ENCODE measurements at places on chromosomes 12 and 14.

- DNase-seq: no peak
Observed at GRCh38 chr12:11761869-11762567, 112.5 kb downstream of the ETV6 start.

GRCh38 chr12:41013881-41014642, 174.1 kb upstream of the PDZRN4 start:
- DNase-seq: no peak

DNA sequence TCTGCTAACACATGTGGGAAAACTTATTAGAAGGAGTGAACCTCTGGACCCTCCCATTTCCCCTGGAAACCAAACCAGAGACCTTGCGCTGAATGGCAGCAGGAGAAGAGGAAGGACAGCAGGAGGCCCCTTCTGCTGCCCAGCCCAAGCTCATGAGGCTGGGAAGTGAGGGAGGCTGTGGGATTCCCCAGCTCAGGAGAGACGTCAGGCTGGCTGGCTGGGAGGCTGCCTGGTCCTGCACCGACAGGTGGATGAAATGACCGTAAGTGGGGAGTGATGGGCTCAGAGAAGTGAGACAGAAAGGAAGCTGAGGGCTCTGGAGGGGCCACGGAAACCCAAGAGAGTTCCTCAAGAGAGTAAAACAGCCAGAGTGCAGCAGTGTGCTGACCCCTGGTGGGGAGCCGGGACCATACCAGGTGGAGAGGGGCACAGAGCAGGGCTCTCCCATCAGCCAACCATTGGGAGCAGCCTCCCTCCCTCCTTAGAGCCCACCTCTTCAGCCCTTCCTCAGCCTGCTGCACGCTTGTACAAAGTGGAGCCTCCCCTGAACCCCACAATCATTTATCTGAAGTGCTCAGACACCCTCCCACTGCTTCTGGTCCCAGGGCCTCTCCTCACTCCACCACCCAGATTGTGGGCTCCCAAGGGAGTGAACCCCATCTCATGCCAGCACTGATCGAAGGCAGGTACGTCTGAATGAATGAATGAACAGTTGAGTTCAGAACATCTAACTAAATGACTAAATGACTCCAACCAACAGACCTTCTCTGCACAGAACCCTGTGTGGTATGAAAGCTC, 14.0 kb downstream of the TAMALIN start:
- peak; percentile 37 for DNase-seq

DNA sequence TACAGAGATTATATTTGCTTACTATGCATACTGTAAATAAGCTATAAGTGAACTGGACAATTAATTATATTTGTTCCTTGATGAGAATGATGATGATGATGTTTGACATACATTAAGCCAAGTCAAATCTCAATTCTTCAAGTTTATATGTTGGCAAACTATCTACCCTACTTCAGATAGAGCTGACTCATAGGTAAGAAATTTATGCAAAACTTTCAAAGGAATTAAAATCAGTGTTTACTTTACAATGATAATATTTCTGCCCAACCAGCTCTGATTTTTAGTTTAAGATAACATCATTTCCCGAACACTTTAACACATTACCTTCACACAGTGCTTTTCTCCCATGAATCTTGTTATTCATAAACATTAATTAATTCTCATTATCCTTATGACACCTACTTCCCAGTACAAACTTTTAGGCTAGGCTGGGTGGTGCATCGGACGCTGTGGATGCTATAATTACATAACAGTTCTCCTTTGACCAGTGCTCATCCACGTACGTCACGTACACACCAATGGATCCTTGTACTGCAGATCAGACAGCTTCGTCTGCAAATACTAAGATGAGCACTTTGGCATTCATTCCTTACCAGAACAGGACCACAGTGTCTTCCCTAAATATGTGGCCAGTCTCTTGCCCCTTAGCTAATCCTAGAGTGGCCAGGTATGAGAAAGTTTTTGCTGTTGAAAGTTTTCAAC, 18.3 kb downstream of the BMP4 start:
- DNase-seq: no peak

- DNase-seq: no peak
Observed at GRCh38 chr12:19428246-19428645, 11.0 kb upstream of the AEBP2 start.

DNA sequence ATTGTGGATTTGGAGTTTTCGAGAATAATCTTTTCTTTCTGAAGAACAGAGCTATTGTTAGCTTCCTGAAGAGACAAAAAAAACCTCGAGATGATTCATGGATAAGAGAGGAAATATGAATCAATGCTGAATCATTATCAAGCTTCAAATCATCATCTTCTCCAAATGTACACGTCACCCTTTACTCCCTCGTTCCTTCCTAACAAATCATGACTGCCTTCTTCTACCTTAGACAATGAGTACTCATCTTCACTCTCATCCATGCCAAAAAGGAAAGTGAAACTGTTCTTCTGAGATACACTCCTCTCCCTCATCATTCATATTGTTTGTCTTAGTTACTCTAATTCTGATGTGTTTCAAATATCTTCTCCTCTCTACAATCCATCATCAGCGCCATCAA, 1115.8 kb upstream of the ATXN7L3B start:
- DNase-seq: no peak

DNA sequence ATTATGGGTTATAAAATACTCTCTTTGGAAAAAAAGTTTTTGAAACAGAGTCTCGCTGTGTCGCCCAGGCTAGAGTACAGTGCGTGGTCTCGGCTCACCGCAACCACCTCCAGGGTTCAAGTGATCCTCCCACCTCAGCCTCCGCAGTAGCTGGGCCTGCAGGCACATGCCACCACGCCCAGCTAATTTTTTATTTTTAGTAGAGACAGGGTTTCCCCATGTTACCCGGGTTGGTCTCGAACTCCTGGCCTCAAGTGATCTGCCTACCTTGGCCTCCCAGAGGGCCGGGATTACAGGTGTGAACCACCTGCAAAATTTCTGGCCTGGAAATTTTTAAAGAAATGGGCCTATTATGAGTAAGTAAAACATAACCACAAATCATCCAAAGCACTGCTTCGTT, 3.8 kb downstream of the USP15 start:
- DNase-seq: no peak

DNA sequence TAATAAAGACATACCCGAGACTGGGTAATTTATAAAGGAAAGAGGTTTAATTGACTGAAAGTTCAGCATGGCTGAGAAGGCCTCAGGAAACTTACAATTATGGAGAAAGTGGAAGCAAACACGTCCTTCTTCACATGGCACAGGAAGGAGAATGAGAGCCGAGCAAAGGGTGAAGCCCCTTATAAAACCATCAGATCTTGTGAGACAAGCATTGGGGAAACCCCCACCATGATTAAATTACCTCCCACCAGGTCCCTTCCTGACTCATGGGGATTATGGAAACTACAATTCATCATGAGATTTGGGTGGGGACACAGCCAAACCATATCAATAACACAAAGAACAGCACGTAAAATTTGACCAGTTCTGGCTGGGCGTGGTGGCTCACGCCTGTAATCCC, 85.6 kb upstream of the ATF7IP start:
- DNase-seq: no peak

DNA sequence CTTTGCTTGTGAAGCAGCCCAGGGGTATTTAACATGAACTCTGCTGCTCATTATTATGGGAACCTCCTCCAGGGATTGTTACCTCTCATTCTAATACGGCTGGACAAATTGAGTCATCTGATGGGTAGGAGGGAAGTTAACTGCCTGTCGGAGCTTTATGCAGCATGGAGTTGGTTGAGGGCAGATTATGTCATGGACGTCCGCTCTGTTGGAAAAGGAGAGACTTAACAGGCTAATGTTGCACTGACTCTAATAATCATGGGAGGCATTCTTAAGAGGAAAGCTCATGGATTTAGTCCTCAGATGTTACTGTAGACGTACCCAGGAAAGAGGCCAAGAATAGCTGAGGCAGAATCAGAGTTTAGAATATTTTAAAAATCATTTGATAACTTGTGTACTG, 9.9 kb downstream of the POP5 start:
- DNase-seq: no peak

GRCh38 chr12:95674163-95674562, 116.4 kb downstream of the NTN4 start:
- DNase-seq: no peak

DNA sequence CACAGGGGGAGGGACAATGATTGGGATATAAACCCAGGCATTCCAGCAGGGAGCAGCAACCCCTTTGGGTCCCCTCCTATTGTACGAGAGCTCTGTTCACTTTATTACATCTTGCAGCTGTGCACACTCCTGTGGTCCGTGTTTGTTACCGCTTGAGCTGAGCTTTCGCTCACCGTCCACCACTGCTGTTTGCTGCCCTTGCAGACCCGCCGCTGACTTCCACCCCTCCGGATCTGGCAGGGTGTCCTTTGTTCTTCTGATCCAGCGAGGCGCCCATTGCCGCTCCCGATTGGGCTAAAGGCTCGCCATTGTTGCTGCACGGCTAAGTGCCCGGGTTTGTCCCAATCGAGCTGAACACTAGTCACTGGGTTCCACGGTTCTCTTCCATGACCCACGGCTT, 64.1 kb downstream of the E2F7 start:
- no peak for DNase-seq

All from effector memory CD8-positive, alpha-beta T cell (primary cell).